ENCODE measurements at places on chromosomes 2 and 18.

DNA sequence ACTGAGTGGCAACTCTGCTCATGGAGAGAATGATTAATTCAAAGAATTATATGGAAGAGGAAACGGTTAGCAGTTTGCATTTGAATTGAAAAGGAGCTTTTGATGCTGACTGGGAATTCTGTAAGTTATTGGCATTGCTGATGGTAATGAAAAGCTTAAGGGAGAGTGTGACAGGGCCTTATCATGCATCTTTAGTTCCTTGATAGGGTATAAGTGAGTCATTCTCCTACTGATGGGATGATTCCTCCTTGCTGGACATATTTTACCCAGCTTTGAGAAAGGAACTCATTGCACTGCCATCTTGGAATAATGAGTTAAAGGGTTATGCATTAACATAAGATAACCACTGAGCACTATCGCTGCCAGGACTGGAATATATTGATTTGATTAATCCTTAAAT is 740.7 kb downstream of the DCC start:
- DNase-seq: no peak

- DNase-seq: no peak
These were observed 38.9 kb upstream of the SCG2 start for GRCh38 chr2:223641082-223641481.

DNA sequence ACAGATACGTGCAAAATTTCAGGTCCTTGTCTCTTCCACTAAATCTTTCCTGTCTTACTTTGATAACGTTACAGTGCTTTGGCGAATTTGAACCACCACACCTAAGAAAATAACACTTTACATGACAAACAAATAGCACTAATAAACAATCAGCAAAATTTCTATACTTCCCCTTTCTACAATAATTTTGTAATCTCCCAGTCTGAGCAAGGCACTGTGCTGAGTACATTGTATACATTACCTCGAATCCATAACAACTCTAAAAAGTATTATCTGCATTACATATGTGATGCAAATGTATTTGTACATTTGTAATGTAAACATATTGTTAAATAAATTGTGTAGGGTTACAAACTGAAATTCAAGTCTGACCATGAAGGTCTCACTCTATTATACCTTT is 49.9 kb downstream of the RTN4 start:
- no peak for DNase-seq

- DNase-seq: no peak
These were observed 69.0 kb downstream of the ST6GAL2 start for GRCh38 chr2:106816974-106817373.

- DNase-seq: no peak
These were observed 587 bp downstream of the SUMO1 start for GRCh38 chr2:202237787-202238233.

DNA sequence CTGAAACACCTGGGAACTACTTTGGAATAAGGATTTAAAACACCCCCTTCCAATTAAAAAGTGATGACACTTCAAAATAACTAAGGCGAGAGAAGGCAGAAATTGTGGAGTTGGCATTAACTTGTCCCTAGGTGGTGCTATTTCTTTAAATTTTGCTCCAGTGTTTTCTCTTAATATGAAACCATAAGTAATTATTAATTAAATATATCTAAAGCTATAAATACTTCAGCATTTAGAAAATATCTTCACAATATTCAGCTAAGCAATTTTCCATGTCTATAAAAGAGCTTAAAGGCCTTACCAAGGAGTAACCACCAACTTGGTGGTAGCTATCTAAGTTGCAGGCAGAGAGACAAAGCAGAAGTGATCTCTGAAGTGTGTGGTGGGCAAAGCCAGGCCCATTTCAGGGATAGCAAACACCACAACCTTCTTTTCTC is 186.8 kb upstream of the PGAP1 start:
- no peak for DNase-seq

DNA sequence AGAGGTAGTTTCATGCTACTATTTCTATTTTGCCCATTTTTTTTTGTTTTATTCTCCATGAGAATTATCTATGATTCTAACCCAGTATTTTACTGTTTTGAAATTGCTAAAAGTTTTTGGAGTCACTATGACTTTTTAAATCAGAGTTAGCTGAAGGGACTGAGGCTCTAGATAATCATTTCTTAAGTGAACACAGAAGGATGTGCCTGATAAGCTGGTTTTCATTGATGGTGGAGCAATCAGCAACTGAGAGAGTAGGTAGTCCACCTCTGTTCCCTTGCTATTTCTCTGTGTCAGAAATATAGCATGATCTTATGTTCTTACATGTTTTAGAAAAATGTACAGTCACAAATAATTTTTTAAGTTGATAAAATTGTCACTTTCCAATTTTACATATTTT is 59.4 kb downstream of the CCDC138 start:
- DNase-seq: no peak

Data from stimulated activated naive CD8-positive, alpha-beta T cell treated with anti-CD3 and anti-CD28 coated beads, Interleukin-15, amount 100 ng/mL, for 72 hours (primary cell).